Activated CD4-positive, alpha-beta T cell treated with anti-CD3 and anti-CD28 coated beads for 36 hours (primary cell): ENCODE measurements at places on chromosomes 2 and 18.

- no peaks in the 10 kb centered on the region for H3K36me3 ChIP-seq
- H3K4me1 ChIP-seq, result peaks cover 16% of the 10 kb centered on the region
- H3K27me3 ChIP-seq, result peaks cover 9% of the 10 kb centered on the region
- DNase-seq, result no peak
- no peak overlapping the region for H3K4me3 ChIP-seq
Observed at GRCh38 chr2:206993964-206994363, 54.6 kb downstream of the CPO start.

GRCh38 chr2:241218131-241219029, 29.9 kb downstream of the ANO7 start:
- DNase-seq, result peak; percentile 68
- peaks cover 2% of the 10 kb centered on the region for H3K27me3 ChIP-seq
- peak overlapping the region; percentile 77 for H3K4me3 ChIP-seq
- H3K4me1 ChIP-seq, result peaks cover 12% of the 10 kb centered on the region
- H3K36me3 ChIP-seq, result no peaks in the 10 kb centered on the region
- H3K27ac ChIP-seq, result peak overlapping the region; percentile 70

DNA sequence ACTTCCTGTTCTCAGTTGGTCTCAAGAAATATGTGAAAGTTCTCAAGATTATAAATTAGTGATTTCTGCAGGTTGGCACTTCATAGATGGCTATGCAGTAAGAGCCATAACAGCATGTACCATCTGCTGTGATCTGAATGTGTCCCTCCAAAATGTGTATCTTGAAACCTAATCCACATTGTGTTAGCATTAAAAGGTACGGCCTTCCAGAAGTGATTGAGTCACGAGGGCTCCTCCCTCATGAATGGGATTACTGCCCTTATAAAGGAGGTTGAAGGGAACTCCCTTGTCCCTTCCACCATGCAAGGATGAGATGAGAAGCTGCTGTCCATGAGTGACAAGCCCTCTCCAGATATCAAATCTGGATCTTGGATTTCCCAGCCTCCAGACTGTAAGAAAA, 45.0 kb downstream of the METTL4 start:
- H3K4me3 ChIP-seq, result no peak overlapping the region
- no peaks in the 10 kb centered on the region for H3K36me3 ChIP-seq
- no peaks in the 10 kb centered on the region for H3K27me3 ChIP-seq
- H3K4me1 ChIP-seq, result no peaks in the 10 kb centered on the region
- DNase-seq, result no peak
- no peak overlapping the region for H3K27ac ChIP-seq

DNA sequence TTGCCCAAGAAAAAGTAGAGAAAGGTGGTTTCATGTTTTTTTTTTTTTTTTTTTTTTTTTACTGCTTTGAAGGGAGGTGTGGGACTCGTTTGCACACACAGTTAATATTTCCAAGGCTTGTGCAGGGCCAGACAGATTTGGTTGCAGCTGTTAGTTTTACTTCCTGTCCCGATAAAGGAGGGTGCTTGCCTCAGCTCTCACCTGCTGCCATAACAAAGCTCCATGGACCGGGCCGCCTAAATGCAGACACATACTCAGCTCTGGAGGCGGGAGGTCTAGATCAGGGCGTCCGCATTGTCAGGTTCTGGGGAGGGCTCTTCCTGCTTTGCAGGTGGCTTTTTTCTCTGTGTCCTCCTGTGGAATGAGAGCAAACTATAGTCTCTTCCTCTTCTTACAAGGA, 69.9 kb downstream of the ODC1 start:
- no peaks in the 10 kb centered on the region for H3K27me3 ChIP-seq
- H3K4me3 ChIP-seq, result no peak overlapping the region
- peaks cover 88% of the 10 kb centered on the region for H3K4me1 ChIP-seq
- DNase-seq, result peak; percentile 53
- H3K27ac ChIP-seq, result peak overlapping the region; percentile 70
- H3K36me3 ChIP-seq, result peaks cover 4% of the 10 kb centered on the region

DNA sequence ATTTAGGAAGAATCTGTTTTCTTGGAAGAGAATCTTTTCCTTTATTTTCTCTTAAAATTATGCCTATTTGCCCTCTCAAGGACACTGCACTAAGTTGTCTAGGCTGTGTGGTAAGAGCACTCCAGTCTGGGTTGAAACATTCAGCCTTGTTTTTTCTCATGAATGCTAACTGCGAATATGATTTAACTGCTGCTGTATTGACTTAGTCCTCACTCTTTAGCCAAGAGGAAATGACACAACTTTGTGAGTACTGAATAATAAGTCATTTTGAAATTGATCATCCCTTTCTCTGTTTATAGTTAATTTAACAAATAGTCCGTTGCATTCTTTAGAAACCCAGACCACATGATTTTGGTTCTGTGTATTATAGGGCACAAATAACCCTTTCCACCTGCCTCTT, 4.5 kb upstream of the RND3 start:
- DNase-seq, result no peak
- peaks cover 23% of the 10 kb centered on the region for H3K27me3 ChIP-seq
- H3K36me3 ChIP-seq, result no peaks in the 10 kb centered on the region
- H3K4me1 ChIP-seq, result no peaks in the 10 kb centered on the region

GRCh38 chr18:25732862-25733261, 357.6 kb downstream of the SS18 start:
- no peak overlapping the region for H3K4me3 ChIP-seq
- DNase-seq, result no peak
- H3K27me3 ChIP-seq, result peaks cover 7% of the 10 kb centered on the region
- H3K4me1 ChIP-seq, result no peaks in the 10 kb centered on the region
- H3K36me3 ChIP-seq, result no peaks in the 10 kb centered on the region

DNA sequence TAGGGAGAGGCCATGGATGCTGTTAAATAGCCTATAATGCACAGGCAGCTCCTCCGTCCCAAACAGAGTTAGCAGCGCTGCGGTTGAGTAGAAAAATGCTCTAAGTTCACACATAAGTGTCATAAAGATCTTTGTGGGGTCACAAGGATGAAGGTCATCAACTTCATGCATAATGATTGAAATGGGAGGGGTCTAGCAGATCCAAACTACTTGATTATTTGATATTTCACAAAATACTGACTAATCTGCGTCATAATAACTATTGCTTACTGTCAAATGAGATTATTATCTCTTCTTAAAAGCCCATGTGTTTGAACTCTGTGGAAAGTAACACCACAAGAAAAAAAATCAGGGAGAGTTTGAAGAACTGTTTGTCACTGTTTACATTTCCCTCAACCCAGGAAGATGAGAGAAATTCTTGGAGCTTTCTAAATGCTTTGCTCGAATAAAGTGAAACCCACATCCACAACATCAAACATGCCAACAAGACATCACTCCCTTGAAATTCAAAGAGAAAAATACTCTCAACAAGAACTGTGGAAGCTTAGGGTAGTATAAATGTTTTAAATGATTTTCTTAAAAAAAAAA, 50.5 kb upstream of the CREB1 start:
- H3K36me3 ChIP-seq, result no peaks in the 10 kb centered on the region
- no peak for DNase-seq
- no peak overlapping the region for H3K4me3 ChIP-seq
- H3K27me3 ChIP-seq, result no peaks in the 10 kb centered on the region
- H3K4me1 ChIP-seq, result peaks cover 48% of the 10 kb centered on the region
- H3K27ac ChIP-seq, result no peak overlapping the region

DNA sequence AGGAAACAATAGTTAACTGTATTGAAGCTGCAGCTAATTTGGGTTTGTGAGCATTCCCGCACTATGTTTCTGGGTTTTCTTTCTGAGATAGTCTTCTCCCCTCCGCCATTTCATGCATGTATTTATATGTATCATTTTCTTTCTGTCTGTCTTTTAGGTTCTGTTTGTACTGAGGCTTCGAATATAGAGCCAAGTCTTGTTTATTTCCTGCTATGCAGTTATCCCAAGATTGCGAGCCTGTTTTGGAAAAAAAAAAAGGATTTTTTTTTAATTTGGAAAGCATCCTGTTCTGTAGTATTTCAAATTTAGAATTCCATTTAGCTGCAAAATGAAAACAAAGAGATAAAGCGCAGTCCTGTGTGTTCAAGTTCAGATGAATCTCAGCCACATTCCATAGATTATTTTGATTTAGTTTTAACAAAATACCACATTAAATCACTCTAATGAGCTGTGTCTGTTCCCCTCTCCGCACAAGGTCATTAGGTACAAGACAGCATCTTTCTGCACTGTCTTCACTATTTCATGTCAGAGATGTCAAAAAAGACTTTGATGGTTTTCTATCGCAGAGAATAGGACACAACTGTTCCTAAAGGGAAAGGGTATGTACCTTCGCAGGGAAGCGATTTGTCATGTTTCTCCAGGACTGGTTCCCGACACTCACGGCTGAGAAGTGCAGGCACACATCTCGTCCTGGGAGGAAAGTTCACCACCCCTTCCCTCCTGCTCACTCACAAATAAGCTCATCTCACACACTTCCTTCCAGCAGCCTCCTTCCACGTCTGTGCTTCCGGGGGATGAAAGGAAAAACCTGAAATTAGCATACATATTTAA, 443.4 kb downstream of the ZNF516 start:
- no peak overlapping the region for H3K27ac ChIP-seq
